CD4-positive, alpha-beta T cell treated with Interleukin-4 for 4 hours (primary cell): ENCODE measurements at places on chromosomes 16 and 17.

- DNase-seq, result no peak
Observed at GRCh38 chr16:24535827-24536226, 3.5 kb upstream of the RBBP6 start.

DNA sequence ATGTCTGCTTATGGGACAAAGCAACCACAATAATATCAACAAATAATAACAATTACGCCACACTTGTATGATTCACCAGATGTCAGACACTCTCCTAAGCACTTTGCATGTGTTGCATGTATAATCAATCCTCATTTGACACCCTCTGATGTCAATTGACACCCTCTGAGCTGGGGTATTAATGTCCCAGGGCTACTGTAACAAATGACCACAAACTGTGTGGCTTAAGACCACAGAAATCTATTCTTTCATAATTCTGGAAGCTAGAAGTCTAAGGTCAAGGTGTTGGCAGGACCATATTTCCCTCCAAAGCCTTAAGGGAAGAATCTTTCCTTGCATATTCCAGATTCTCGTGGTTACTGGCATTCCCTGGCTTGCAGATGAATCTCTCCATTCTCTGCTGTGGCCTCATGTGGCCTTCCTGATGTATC, 112.7 kb downstream of the NPIPB5 start:
- DNase-seq, result no peak

DNA sequence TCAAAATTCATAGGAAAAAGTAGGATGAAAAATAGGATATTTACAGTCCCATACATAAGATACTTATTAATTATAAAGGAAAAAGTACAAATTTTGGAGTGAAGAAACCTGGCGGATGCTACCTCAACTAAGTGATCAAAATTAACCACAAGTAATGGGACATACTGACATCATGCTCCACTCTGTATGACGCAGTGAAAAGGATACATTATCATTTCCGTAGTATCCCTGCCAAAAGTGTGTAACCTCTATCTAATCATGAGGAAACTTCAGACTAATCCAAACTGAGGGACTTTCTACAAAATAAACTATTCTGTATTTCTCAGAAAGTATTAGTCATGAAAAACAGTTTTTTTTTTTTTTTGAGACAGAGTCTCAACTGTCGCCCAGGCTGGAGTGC, 60.5 kb downstream of the TRIM37 start:
- no peak for DNase-seq

GRCh38 chr17:6491071-6491700, 46.9 kb downstream of the PIMREG start:
- DNase-seq, result no peak

DNA sequence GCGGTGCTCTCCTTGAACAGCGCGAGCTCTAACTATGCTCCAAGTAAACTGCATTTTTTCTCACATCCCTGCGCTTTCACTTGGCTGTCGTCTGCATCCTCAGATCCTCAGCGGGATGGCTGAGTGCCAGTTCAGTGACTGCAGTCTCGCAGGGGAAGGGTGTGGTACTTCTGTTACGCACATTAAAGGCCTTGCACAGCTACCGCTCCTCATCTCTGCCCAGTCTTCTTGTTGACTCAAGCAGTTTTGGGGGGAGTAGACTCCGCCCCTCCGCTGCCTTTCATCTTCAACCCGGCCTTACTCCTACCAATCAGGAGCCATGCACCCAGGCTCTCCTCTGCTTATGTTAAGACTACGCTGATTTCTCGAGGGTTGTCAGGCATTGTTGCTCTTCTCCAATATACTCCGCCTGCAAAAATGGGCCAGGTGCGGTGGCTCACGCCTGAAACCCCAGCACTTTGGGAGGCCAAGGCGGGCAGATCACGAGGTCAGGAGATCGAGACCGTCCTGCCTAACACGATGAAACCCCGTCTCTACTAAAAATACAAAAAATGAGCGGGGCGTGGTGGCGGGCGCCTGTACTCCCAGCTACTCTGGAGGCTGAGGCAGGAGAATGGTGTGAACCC, 10.0 kb downstream of the ATP5PD start:
- DNase-seq, result peak; percentile 97

- no peak for DNase-seq
Observed at GRCh38 chr17:64357191-64357981, 33.3 kb downstream of the PECAM1 start.

DNA sequence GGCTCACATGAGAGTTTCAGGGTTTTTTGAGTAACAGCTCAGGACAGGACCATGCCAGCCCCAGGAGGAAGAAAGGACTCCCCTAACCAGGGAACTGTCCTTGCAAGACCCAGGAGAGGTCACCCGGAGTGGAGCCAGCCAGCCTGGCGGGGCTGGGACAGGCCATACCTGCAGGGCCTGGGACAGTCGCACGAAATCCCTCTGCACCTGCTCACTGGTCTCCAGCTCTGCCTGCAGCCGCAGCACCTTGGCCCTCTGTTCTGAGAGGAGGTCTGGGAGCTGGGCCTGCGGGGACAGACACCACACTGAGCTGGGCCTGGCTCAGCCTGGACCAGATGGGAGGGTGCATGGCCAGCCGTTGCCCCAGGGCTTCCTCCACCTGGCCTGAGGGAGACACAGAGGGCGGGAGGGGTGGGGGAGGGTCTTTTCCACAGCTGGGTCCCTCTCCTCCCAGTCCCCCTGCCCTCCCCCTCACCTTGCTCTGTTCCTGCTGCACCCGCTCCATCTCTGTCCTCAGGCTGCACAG, 19.7 kb downstream of the RABEP2 start:
- no peak for DNase-seq

GRCh38 chr17:48026502-48027321, 10.9 kb downstream of the COPZ2 start:
- peak; percentile 61 for DNase-seq

GRCh38 chr16:55809851-55810250, 23.0 kb downstream of the CES1 start:
- DNase-seq, result no peak

DNA sequence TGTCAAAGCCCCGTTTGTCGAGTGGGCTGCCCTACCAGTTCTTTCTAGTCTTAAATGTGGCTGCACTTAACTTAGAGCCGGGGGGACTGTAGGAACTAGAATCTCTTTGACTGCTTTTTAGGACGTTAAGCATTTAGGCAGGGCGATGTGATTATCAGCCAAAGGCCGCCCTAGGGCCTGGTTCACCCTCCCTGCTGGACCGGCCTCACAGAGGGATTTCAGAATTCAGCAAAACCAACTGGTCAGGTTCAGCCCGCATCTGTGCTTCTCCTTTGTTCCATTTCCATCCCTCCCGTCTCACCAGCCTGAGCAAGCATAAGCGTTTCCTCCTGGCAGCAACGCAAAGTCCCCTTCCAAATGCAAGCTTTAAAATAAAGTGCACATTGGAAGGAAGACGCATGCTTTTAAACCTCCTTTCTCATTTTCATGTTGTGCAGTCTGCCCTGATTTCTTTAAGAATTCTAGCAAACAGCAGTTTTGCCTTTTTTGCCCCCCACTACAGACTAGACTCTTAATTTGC, 16.5 kb upstream of the NAT9 start:
- DNase-seq, result no peak

- no peak for DNase-seq
Observed at GRCh38 chr17:82281076-82281475, 7.6 kb upstream of the CSNK1D start.

GRCh38 chr17:9456330-9456729, 119.3 kb downstream of the STX8 start:
- DNase-seq, result no peak

- DNase-seq, result no peak
Observed at GRCh38 chr17:32631341-32632096, 144.7 kb downstream of the CDK5R1 start.

- DNase-seq, result no peak
Observed at GRCh38 chr16:25823891-25824290, 132.1 kb downstream of the HS3ST4 start.

DNA sequence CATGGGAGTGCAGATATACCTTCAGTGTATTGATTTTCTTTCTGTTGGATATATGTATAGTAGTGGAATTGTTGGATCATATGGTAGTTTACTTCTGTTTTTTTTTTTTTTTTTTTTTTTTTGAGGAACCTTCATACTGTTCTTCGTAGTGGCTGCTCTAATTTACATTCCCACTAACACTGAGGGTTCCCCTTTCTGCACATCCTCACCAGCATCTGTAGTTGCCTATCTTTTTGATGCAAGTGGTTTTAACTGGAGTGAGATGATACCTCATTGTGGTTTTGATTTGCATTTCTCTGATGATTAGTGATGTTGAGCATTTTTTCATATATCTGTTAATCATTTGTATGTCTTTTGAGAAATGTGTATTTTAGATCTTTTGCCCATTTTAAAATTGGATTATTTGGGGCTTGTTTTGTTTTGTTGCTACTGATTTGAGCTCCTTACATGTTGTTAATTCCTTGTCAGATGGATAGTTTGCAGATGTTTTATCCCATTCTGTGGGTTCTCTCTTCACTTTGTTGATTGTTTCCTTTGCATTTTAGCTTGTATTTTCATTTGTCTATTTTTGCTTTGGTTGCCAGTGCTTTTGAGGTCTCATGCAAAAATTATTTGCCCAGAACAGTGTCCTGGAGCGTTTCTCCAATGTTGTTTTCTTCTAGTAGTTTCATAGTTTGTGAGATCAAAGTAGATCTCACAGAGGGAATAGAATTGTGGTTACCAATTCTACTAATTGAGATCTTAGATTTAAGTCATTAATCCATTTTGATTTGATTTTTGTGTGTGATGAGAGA, 25.0 kb upstream of the BCAS3 start:
- DNase-seq, result peak; percentile 1

DNA sequence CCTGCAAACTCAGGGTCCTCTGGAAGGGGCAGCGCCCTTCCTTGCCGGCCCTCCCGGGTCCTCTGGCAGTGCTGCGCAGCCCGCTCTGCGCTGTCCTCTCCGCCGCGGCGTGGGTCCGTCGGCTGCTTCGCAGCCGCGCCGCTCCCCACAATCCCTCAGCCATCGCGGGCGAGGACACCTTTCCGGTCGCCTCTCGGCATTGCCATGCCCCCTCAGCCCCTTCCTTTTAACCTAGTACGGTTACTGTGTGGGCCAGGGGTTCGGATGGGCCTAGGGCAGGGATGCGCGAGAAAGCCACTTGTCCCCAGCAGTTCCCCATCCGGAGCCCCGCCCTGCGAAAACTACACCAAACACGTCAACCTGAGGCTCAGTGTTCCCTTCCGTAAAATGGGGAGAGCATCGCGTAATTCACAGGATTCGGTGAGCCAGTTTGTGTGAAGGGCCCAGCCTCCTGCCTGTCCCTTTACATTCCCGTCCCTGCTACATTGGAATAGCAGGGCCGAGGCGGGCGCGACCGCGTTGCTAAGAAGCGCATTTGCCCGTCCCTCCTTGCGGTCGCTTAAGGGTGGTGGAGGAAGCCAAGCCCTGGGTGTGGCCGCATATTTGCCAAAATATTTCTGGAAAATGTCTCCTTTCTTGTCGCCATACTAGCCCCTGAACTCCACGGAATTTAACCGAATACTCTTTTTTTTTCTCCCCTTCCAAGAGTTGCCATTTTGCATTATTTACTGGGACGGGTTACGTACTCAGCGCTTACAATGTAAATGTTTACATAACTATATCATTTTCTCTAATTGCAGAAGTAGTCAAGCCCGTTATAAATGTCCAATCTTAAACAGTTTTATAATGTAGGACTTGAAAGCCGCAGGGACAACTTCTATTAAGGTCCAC, 13.2 kb downstream of the COPZ2 start:
- peak; percentile 50 for DNase-seq
